ENCODE measurements at places on chromosomes 6 and 20.

- DNase-seq, result no peak
Measured at GRCh38 chr20:61874421-61875068, 191.1 kb downstream of the TAF4 start.

GRCh38 chr6:27296106-27296783 lies 15.8 kb downstream of the POM121L2 start:
- no peak for DNase-seq

GRCh38 chr6:6661684-6662083 lies 73.2 kb downstream of the LY86 start:
- DNase-seq, result no peak

GRCh38 chr6:62391358-62391757 lies 105.3 kb upstream of the KHDRBS2 start:
- DNase-seq, result no peak

GRCh38 chr20:36850759-36851158 lies 25.2 kb upstream of the TLDC2 start:
- DNase-seq, result no peak

- no peak for DNase-seq
Measured at GRCh38 chr20:10826111-10826510, 152.3 kb upstream of the JAG1 start.

- no peak for DNase-seq
Measured at GRCh38 chr6:168441434-168442391, 729 bp downstream of the SMOC2 start.

- DNase-seq, result no peak
Measured at GRCh38 chr6:86331265-86331840, 606.0 kb upstream of the HTR1E start.

DNA sequence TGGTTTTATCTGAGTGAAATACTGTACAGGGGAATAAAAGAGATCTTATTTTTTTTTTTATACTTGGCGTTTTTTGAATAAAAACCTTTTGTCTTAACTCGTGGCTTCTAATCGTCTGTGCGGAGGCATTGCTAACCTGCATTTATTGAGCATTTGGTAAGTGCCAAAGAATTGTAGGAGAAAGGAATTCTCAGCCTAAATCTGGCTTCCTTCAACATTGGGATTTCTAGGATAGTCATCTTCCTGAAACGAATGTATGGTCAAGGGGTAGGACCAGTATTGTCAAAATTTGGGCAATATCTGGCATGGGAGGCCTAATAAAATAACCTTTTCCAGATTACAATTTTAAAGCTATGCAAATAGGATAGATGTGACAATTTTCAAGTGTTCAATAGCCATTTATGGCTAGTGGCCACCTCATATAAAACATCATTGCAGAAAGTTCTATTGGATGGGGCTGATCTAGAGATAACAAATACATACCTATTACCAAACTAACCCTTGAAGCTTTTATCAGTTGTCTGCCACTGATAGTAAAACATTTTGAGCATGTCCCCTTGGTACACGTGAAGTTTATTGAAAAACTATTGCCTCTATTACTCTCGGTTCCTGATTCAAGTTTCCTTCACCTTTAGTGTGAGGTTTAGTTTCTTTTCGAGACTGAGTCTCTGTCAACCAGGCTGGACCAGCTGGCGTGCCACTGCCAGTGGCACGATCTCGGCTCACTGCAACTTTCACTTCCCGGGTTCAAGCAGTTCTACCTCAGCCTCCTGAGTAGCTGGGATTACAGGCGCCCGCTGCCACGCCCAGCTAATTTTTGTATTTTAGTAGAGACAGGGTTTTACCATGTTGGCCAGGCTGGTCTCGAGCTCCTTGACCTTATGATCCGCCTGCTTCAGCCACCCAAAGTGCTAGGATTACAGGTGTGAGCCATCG lies 5.6 kb downstream of the PIM1 start:
- DNase-seq, result no peak

Data from BJ (cell line).